ENCODE measurements at places on chromosomes 1 and 21.
A peak's percentile ranks its signal among the peaks of the same experiment; 100 is the strongest.

DNA sequence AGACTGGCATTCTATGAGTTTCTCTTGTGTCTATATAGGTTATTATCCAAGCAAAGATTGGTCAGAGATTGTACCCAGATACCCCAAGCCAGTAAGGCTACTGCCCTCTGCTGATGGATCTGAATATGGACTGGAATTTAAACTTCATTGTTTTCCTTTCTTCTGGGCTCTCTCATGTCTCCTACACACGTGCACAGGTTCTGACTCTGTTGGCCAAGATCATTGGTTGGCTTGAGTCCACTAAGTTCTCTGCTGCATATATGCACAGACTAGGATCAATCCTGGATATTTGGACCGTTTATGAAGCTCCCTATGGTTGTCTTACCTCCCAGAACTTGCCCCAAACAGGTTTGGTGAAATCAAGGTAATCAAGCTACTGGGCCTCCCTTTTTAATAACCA lies 69.7 kb downstream of the CC2D1B start:
- peak; percentile 26 for DNase-seq

DNA sequence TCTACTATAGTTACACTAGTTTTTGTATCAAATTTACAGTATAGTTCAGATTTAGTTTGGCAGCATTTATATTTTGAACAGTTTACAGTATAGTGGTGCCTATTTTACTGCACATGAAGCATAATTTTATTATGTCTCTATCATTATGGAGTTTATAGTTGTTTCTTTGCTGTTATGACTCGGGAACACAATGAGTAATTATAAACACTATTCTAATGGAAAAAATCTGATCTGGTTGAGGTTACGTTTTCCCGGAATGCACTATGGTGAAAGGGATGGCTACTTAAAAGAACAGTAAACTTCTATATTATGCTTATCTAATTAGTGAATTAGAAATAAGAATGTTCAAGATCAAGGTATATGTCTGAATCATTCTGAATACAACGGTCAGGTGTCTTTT lies 10.6 kb downstream of the LCA5L start:
- no peak for DNase-seq

DNA sequence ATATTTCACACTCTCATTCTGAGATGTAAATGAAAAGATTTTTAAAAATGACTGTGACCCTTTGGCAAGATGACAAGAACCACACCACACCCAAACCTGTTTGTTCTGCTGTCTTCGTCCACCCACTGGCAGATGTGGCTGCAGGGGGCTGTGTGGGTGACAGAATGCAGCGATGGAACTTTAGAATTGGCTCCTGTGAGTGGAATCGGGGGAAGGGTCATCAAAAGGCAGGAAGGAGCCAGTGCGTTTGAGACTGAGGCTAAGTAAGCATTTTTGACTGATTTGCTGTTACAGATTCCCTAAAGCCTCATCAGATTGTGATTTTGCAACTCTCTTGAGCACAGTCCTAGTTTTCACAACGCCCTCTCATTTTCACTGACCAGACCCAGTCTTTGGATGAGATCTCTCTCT lies 111.2 kb upstream of the ADGRL2 start:
- DNase-seq, result no peak

DNA sequence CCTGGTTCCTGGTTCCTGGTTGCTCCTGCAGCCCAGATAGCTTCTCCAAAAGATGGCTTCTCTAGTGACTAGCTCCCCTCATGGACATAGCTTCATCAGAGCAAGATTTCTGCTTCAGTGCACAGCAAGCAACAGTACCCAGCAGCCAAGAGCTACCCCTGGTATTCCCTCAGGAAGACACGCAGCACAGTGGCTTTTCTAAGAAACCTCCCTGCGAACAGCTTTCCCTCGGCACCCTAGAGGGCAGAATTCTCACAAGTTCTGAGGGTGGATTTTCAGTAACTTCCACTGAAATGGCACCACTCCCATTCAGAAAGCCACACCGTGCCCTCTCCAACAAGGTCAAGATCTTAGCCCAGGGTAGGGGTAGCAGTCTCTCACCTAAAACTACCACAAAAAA lies 128.2 kb downstream of the EIF4G3 start:
- no peak for DNase-seq

DNA sequence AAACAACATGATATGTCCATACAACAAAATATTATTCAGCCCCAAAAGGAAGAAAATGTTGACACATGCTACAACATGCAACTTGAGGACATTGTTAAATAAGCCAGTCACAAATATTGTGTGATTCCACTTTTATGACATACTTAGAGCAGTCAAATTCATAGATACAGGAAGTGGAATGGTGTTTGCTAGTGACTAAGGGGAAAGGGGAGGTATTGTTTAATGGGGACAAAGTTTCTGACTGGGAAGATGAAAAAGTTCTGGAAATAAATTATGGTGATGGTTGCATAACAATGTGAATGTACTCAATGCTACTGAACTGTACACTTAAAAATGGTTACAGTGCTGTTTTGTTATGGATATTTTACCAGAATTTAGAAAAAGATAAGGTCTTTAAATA lies 77.7 kb downstream of the RHOU start:
- no peak for DNase-seq

GRCh38 chr1:106937104-106937503 lies 119.4 kb upstream of the PRMT6 start:
- no peak for DNase-seq

- no peak for DNase-seq
Measured at GRCh38 chr1:211493133-211493871, 1.3 kb upstream of the RD3 start.

GRCh38 chr1:65066766-65067490 lies 81.1 kb upstream of the AK4 start:
- DNase-seq, result peak; percentile 75

- DNase-seq, result no peak
Measured at GRCh38 chr1:112626193-112626592, 6.6 kb downstream of the CAPZA1 start.

DNA sequence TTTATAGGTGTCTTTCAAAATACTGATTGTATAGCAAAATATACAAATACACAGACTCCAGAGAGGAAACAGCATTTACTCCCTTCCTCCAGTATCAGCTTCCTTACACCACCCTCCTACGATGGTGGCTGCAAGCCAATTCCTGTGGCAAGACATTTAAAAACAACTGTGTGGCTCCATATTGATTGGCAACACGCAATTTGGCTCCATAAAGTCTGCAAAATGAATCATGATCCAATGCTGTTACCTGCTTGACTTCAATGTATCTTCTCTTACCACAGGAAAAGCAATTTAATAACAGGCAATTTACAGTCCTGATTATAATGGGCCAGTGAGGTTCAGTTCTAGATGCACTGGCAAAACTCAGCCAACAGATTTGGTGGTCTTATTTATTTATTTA lies 19.7 kb upstream of the ATP6V1G3 start:
- no peak for DNase-seq

DNA sequence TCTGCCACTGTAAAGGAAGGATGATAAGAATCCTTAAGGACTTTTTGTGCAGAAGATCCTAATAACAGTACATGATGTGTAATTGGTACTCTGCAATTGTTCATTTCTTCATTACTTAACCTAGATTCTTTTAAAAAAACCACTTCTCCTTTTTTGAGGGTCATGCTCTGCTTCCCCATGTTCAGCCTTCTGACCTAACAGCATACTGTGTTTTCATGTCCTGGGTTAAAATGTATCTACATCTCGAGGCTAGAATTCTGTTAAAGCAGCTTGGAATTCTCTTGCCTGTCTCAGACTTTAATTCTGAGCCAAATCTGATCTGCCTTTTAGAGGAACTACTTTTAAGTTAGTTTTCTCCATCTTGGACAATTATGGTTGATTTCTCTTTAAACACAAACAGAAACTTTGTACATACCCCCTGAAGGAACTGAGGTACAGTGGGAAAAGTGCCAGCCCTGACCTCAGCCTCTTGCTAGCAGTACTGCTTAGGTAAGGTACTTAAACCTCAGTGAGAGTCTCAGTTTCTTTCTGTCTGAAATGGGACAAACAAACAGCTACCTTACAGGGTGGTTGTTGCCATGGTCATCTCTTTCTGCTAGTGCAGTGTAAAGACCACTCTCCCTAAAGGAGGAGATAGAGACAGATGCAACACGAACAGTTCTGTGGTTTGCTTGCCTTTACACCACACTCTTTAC lies 103.2 kb upstream of the DYNLT5 start:
- DNase-seq, result no peak
